Lower leg skin (tissue), 4 donors: ENCODE measurements at places on chromosomes 2 and 18. TPM values are rescaled to one million over a fixed set of nuclear protein-coding genes. Genes with fewer than 3 reads are reported as not detected.

- no peak for DNase-seq
These were observed 593.1 kb downstream of the CBLN2 start for GRCh38 chr18:71951001-71951400.

Gene CAVIN2
- 7.8 TPM for total RNA-seq

GRCh38 chr2:197073701-197074433, 147.4 kb upstream of the PGAP1 start:
- no peak for DNase-seq

GRCh38 chr2:68127358-68128242, 30.1 kb upstream of the PNO1 start:
- DNase-seq, result no peak

Gene COPS8
- total RNA-seq, result 72.8 TPM

DNA sequence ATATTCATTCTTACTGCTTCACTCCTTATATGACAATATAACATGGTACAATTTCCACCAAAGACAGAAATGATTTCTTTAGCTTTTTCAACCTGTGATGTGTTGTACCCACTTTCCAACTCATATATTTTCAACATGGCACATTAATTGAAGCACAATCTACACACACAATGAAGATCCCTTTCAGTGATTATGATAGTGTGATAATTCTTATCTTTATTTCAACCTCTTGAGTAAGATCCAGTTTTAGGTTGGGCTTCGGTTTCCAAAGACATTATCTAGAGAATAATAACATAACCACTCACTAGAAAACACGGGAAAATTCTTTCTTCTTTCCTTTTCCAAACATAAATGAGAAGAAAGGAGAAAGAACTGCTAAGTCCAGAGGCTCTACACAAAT, 3.4 kb upstream of the DSG3 start:
- no peak for DNase-seq

GRCh38 chr2:95068256-95068655, 42.7 kb downstream of the MAL start:
- DNase-seq, result no peak

DNA sequence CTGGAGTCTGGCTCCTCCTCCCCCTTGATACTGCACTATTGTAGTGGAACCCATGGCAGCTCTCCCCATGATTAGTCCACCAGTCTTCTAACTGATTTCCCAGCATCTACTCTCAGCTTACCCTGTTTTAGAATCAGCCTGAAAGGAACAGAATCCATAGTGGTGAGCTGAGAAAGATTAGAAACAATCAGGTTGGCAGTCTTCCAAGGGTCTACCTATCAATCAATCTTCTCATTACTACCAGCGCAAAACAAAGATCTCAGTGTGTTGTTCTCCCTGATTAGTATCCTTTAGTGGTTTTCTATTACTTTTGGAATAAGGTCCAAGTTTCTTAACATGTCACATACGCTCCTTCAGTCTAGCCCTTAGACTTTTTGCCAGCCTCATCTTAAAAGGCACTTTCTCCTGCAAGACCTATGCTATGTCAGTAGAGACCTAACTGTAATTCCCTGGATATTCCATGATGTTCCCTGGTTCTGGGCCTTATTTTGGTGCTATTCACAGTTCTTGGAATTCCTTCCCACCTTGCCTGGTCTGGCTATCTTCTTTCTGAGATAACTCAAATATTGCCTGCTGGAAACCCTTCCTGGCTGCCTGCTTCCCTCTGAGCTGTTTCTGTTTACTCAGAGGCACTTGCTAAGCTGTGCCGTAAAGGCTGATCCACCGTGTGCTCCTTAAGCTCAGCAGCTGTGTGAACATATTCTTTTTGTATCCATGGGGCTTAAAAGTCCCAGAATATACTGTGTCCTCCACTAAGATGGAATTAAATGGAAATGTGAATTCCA, 32.6 kb downstream of the LAMA3 start:
- no peak for DNase-seq

- no peak for DNase-seq
These were observed 864.0 kb upstream of the ZEB2 start for GRCh38 chr2:145383961-145384360.

DNA sequence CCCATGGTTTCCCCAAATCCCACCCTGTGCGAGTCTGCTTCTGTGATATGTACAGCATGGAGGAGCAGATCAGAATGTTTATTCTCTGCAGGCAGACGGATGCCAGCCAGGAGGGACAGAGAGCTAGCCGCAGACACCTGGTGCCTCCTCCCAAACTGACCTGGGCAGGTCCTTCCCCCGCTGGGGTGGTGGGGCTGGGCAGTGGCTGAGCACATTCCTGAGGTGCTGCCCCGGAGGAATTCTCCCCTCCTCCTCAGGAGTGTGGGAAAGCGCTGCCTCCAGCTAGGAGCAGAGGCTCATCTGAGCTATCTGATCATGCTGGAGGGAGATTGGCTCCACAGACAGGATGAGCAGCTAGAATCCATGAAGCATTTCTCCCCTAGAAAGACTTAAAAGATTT, 21.7 kb downstream of the C2orf92 start:
- DNase-seq, result no peak

GRCh38 chr2:99067871-99068625, 73.5 kb upstream of the C2orf15 start:
- no peak for DNase-seq

DNA sequence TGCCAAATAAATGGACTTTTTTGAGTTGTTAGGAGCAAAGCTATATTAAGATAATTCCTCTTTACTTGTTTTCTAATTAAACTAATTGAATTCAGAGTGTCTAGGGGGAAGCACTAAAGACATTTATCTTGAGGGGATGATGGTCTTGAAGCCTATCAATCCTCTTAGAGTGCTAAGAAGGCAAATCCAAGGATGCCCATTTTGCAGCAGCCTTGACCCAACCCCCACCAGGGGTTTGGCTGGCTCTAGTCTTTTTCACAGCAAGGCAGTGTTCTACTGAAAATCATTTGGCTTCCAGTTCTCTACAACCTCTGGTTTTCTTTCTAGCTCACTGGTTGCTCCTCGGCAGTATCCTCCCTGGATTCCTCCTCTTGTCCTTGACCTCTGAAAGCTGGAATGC, 6.5 kb upstream of the RAX start:
- DNase-seq, result no peak

GRCh38 chr2:24454294-24454693, 36.8 kb upstream of the NCOA1 start:
- DNase-seq, result no peak

Gene CPO
- not detected for total RNA-seq

GRCh38 chr2:216551234-216552068, 52.8 kb downstream of the RPL37A start:
- no peak for DNase-seq

Gene CIAO1
- 115 TPM for total RNA-seq

Gene HOXD12
- total RNA-seq, result not detected

DNA sequence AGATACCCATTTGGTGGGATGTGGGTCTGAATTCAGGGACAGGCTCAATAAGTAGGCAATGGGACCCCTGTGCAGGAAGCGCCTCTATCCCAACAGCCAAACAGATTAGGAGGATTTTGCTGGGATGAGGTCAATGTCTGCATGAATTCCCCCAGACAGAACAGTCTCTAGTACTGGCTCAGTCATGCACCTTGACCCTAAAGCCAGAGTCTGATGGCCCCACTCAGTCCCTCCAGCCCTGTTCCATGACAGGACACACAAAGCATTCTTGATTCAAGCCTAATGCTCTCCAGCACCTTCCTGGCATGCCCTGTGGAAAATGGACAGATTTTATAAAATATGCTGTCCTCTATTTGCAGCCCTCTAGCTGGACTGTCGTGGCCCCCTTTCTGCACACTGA, 49.8 kb upstream of the RAB6D start:
- DNase-seq, result no peak

GRCh38 chr2:159419403-159419802, 132.9 kb upstream of the WDSUB1 start:
- DNase-seq, result no peak

- peak; percentile 69 for DNase-seq
These were observed 79.2 kb downstream of the KLHL29 start for GRCh38 chr2:23464156-23464555.

Gene EPB41L3
- 24.0 TPM for total RNA-seq
